ENCODE measurements at places on chromosomes 6 and 20.

- no peak for DNase-seq
Observed at GRCh38 chr6:149221774-149222070, 95.8 kb upstream of the TAB2 start.

DNA sequence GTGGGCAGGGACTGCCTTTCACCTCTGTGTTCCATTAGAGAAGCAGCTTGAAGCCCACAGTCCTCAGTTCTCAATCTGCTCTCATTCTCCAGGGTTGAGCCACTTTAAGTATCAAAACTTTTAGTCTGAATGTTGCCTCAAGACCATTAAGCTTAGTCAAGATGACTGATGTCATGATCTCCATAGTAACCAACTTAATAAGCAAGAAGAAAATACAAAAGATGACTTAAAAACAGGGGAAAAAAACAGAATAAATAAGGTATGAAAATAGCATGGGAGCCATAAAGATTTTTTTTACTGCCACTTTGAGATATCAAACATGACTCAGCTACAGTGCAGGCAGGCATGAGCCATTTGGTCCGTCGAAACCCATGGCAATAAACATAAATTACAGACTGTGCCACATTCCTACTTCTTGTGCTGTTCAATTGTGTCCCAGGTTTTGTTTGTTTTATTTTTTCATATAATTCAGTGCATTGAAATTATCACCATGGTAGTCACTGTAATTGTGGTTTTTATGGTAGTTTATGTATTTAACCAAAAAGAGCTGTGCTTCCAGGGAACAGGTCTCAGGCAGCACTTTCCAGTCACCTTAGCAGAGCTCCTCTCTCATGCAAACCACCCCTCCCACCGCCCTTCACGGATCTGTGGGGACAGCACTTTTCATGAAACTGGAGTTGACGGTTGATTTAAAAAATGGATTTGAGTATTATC is 156.5 kb upstream of the INSM1 start:
- peak; percentile 24 for DNase-seq

DNA sequence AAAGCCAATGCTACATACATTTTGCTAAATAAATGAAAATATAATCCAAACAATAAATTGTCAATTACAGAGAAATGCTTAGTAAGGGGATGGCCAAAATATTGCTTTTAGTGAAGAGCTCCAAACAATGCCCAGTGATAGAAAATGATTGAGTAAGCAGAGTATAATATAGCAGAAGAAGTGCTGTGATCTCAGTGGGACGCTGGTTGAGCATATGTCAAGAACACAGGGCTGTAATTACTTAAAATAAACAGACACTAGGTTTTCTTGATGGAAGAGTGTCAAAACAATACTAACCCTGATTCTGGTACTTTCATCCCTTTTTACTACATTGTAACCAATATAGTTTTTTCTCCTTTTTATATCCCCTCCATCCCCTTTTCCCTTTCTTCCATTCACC is 150.3 kb downstream of the GRIK2 start:
- DNase-seq, result no peak

DNA sequence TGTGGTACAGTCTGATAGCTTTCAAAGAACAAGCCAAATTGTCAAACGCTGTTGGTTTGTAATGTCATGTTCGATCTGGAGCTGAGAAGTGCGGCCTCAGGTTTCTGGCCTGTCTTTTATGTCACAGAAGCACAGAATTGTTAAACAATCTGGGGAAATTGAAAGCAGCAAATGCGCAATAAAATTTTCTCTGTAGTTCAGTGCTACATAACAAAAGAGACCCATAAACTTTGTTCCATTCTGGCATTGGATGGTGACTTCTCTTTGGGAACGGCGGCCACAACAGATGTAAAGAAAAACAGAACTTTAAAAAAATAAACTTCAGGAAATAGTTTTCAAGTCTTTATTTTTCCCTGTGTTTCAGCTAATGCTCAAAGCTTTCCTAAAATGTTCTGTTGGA is 106.9 kb downstream of the PRL start:
- DNase-seq, result no peak

GRCh38 chr6:129183681-129184301 is 300.9 kb downstream of the LAMA2 start:
- DNase-seq, result no peak

DNA sequence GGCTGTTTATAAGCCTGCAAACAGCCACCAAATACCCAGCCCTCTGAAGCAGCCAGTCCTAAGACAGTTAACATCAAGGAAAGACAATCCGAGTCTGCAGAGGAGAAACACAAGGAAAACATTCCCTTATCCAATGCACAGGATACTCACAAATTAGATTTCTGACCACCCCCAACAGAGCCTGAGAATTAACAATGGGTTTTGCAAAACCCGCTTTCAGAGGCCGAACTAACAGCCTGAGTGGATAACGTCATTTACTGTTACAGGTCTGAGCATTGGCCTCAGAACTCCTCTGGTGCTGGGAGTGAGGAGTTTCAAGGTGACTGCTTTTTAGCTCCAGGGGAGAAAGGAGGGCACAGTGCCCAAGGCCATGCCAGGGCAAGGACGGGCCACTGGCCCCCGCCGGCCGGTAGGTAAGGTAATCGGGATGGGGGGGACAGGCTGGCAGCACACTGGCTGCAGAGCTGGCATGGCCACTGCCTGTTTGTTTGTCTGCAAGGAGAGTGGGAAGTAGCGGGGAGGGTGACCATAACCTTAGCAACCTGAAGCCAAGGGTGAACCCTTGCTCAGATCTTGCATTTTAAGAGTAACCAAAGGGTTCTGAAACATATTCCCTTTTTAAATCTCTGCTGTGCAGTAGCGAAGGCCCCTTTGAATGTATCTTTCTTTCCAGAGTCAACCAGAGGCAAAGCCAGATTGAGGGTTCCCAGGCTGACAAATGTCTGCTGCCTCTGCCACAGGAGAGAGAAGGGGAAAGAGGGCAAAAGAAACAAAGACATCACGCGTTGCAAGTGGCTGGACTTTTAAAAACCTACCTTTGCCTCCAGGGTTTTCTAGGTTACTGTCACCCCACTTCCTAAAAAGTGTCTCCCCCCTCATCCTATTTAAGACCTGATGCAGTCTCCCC is 3.9 kb downstream of the ZMYND8 start:
- no peak for DNase-seq

DNA sequence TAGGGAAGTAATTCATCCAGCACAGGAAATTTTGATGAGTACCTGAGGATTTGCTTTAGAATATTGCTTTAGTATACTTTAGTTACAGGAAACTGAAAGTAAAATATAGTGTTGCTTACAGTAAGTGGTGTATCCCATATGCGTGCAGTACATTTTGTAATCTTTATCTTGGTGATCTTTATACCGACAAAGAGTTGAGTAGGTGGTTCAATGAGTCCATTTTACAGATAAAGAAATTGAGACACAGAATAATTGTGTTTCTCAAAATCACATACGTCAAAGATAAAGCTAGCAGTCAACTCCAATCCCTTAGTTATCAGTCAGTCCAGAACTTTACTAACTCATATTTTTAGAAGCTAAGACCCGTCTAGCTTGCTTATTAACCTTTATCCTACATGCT is 65.8 kb upstream of the E2F3 start:
- no peak for DNase-seq

DNA sequence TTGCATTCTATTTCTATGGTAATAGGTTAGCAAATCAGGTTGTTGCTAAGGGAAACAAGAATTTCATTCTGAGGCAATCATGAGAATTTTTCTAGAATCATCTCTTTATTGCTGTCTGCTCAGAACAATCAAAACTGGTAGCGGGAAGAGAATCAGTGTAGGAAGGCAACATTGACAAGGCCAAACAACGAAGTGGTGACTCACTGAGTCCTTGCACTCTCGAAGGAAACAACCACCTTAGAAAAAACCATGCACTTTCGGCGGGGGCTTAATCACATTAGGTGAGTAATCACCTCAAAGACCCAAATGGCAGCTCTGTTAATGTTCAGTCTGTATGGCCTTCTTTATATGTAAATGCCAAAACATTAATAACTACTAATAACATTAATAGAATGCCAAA is 78.8 kb upstream of the MAP7 start:
- no peak for DNase-seq

DNA sequence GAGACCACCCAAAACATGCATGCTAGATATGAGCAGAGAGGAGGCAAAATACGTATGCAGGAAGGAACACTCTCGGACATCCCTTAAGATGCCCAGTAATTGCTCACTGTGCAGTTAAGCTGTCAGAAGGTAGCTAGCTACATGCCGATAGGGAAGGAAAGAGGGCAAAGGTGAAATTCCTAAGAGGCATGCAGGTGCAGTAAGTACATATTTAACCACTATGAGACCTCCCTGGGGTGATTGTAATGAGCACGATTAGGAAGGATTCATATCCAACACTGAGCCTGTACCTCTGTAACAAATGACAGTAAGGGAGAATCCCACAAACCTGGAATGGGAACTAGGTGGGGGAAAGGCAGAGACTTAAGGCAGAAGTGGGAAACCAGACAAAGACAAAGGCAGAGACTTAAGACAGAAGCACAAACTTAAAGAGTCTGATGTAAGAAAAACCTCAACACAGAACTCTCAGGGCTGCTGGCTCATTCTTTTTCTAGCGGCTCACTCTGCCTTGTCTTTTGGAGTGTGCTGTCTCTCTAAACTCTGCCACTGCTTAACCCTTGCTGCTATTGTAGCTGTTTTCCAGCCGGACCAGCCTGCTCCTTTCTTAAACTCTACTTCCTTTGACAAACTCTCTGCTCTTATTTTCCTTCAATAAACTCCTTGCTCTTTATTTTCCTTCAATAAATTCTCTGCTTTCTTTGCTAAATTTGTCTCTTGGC is 148.1 kb downstream of the UBE3D start:
- peak; percentile 24 for DNase-seq

- no peak for DNase-seq
Observed at GRCh38 chr20:10676518-10676917, 2.7 kb upstream of the JAG1 start.

- no peak for DNase-seq
Observed at GRCh38 chr6:7445101-7445500, 55.5 kb downstream of the RIOK1 start.

DNA sequence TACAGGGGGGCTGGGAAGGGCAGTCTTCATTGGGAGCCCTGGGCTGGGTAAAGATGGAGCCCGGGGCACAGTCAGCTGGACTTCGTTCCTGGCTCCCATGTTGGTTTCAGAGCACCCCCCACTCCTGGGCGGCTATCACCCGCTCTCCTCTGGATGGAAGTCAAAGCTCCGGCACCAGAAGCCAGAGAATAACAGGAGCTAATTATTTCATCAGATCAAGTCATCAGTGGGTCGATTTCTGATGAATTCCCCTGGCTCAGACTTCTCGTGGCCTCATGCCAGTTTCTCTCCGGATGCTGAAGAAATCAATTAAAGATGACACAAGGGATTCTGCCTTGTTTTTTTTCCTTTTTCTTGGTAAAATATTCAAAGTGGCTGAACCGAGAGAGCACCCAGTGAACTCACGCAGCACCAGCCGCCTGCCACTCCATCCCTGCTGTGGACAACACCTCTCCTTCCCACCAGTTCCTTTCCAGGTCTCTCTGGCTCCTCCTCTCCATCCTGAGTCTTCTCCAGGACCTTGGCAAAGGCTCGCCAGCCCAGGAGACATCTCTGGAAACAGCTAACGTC is 22.5 kb downstream of the SULF2 start:
- DNase-seq, result no peak

DNA sequence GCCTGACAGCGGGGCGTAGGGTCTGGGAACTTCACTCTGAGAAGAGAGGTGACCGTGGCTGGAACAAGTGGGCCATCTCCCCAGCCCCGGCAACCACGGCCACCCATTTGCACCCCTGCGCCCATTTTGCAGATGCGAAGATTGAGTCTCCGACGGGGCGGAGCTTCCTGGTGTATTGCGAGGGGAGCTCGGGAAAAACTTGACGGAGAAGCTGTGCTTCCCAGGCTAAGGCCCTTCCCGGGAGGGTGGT is 653 bp downstream of the ZNF335 start:
- DNase-seq, result no peak

DNA sequence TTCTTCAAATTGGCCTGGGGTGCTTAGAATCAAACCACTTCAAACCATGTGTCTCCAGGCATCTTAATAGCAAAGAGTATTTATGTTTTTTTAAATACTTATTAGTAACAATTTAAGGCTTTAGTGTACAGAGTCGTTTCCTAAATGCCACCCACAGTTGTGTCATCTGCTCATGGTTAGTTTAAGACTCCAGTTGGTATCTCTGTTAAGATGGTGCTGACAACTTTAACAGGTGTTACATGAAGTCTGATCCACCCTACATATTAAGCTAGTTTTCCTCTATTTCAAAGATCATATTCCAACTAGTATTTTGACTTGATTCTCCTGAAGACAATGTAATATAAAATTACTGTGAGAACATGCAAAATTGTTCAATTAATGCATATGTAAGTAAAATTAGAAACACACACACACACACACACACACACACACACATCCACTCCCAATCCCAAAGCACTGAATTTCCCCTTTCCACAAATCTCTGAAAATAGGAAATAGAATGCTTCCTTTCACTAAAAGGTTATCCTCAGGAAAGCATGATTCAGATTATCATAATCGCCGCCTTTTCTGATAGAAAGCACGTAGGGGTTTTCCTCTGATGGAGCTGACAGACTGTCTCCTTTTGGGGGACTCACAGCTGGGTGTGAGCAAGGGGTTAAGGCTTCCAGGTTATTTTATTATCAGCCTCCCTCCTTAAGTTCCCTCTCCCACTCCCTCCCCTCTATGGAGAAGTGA is 10.5 kb downstream of the CNKSR3 start:
- DNase-seq, result no peak

GRCh38 chr6:145490068-145490467 is 245.3 kb downstream of the EPM2A start:
- no peak for DNase-seq

DNA sequence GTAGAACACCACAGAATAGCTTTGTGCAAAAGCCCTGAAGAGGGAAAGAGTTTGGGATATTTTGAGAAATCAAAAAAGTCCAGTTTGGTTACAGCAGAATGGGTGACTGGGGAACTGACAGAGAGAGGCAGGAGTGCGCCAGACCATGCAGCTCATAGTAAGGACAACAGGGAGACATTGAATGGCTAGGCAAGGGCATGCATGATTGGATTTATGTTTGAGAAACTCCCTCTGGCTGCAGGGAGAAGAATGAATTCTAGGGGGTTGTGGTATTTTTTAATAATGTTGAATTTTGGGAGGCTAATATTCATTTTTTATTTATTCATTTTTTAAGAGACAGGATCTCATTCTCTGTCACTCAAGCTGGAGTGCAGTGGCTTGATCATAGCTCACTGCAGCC is 49.9 kb downstream of the TGM2 start:
- no peak for DNase-seq

DNA sequence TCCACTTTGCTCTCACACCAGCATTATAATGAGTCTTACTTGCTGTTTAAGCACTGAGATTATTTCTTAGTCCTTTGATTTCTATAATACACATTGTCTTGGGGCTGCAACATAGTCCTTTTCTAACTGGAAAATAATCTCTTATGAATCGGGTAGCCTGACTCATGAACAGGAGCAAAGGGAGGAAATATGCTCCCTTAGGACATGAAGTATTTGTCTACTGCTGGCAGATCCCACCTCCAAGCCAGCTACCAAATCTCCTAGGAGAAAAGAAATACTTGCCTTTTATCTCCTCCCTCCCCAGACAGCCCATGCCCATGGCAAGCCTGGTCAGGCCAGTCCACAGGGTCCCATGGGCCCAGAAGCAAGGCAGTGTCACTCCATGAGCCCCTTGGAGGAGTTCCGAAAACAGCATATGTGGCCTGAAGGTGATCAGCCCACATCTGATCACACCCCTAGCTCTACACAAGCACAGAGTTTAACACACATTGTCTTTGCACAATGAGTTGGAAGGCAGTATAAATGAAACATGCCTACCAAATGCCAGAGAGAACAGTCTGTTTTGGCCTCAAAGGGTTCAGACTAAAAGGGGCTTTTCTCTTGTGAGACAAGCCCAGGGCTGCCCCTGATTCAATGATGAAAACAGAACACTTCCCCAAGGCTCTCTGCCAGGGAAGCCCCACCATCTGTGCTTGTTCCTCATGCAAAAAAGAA is 37.1 kb upstream of the SLC4A11 start:
- DNase-seq, result no peak
